ENCODE measurements at places on chromosomes 7 and 10. TPM values are rescaled to one million over a fixed set of nuclear protein-coding genes. Genes with fewer than 3 reads are reported as not detected.

DNA sequence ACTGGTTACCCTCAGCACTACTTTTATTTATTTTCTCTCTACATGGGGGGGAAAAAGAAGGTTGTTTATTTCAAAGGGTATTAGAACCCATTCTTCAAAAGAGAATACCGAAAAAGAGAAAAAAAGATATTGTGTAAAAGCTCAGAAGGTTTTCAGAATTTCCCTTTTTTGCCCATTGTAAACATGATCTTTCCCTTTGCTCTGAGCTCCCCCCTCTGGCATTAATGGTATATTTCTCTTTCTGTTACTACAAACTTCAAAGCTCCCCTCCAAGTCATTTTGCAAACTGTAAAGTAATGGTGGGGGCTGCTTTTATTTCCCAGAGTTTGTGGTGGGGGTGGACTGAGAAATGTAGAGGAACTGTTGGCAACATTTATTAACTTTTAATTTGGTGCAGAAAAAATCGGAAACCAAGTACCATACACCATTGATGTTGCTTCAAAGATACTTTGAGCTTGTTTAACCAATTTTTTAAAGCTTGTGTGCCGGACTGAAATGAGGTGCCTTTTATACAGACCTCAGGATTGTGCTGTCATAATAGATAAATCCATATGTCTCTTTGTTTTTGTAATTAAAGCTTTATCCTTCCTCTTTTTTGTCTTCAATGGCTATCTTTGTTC is 181.5 kb downstream of the EXOC4 start:
- no peak for DNase-seq

- no peak for DNase-seq
Observed at GRCh38 chr10:108787932-108788331, 1135.4 kb downstream of the XPNPEP1 start.

DNA sequence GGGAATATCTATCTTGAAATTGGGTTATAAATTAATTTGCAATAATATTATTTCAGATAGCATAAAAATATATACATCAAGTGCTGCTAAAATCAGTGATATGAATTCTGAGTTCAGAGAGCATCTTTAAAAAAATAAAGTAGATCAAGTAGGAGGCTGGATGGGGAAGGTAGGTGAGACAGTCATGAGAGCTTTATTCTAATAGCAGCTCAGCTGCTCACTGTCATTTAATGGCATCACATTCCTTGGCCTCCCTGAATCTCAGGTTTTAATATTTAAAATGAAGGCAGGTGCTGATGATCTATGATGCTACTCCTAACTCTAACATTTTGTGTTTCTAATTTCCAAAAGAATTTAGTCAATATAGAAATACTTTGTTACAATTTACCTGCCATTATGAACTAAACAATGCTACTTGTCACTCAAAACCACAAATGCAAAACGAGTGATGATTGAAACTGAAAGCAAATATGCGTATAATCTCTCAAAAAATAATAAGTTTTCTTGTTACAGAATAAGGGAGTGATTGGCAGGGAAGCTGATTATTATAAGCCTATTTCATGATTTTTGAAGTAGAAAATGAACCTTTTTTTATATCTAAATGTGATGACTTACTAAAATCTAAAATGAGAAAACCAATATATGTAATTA is 147.6 kb upstream of the CSTF2T start:
- no peak for DNase-seq

GRCh38 chr7:5758753-5759335 is 22.6 kb downstream of the RNF216 start:
- no peak for DNase-seq

- DNase-seq = no peak
Observed at GRCh38 chr10:132977807-132978206, 35.4 kb upstream of the CFAP46 start.

The KLF14 gene
- 0.15 TPM for polyA plus RNA-seq

All from pancreas (tissue), 10 donors.